ENCODE measurements at places on chromosomes 1 and 21.

DNA sequence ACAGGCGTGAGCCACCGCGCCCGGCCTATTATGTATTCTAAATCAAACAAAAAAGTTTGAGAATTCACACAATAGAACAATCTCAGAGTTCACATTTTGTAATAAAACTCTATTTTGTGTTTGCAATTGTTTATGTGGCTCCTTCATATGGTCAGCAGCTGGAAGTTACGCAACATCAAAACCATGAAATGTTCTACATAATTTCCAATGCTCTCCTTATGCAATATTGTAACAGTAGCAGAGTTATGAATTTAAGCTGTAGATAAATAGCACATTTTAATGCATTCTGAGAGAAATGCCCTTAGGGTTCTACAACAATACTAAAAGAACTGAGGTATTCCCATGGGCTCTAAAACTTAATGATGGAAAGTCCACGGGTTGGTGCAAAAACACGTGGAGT is 62.3 kb upstream of the COL11A1 start:
- DNase-seq: no peak

GRCh38 chr21:31204801-31205200 is 139.3 kb downstream of the TIAM1 start:
- peak; percentile 55 for DNase-seq

- no peak for DNase-seq
Observed at GRCh38 chr1:177444997-177445746, 274.4 kb downstream of the BRINP2 start.

GRCh38 chr1:162717548-162718184 is 72.8 kb upstream of the HSD17B7 start:
- DNase-seq: no peak

DNA sequence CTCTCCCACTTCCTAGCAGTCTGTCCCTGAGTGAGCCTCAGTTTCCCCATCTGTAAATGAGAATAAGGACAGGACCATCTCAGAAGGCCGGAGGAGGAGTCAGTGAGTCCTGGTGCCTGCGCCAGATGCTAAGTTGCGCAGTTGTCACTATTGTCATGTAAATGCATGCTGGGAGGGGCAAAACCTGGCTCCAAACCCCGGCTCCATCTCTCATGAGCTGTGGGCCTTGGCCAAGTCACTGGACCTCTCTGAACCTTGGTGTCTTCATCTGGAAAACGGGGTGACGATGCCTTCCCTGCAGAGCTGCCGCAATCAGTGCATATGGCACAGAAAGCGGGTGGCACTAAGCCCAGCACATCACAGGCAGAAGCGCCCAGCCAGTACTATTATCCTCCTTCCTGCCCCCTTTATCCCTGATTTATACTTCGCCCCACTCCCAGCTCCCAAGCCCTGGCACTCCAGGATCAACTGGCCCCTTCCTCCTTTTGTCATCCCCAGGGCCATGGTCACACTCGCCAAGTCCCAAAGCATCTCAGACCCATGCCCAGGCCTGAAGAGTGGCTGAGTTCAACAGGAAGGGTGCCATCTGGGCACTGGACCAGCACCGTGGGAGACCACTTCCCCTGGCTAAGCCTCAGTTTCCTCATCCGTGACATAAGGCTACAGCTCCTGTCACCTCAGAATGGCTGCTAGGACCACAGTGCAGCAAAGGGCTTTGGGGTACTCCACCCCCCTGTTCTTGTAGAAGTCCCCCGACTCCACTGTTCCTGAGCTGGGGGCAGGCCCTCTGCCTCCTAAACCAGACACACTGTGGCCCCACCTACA is 4.3 kb upstream of the PLEKHG5 start:
- DNase-seq: no peak

DNA sequence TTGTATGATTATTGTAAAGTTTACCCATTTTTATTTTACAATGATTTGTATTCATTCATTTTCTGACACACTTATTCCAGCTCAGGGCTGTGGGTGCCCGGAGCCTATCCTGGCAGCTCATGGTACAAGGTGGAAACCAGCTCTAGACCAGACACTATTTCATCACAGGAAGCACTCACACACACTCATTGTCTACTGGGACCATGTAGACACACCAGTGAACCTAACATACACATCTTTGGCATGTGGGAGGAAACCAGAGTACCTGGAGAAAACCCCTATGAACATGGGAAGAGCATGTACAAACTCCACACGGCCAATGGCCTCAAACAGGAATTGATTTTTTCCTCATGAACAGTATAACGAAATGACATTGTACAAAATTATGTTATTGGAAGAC is 2.4 kb downstream of the DTL start:
- DNase-seq: no peak

DNA sequence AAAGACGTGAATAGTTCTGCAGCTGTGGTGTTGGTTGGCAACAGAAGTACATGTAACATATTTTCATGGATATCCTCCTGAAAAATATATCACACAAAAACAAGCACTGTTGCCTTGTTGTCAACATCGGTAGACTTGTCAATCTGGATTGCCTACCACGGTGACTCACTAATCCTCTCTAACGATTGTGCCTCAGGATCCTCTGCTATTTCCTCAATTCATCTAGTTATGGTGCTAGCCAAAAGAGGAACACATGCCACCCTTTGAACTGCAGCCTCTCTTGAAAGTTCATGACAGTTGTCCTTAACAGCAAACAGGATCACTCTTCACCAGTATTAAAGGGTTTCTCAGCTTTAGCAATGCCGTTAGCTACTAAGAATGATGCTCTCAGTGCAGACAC is 25.7 kb downstream of the RASAL2 start:
- DNase-seq: no peak

DNA sequence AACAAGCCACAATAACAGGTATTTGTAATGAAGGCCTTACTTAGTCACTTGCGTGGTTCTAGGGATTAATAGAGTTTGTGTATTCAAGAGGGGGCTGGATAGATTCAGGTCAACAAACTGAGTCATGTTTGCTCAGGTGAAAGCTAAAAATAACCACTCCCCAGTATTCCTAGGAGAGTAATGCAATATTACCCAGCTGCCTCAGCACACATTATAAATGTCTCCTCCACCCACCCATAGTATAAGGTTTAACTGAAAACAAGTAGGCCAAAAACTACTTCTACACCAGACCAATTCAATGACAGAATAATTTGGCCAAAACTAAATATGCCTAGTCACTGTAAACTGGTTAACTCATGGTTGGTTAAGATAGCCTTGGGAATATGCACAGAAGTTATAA is 34.4 kb downstream of the WLS start:
- DNase-seq: peak; percentile 73

DNA sequence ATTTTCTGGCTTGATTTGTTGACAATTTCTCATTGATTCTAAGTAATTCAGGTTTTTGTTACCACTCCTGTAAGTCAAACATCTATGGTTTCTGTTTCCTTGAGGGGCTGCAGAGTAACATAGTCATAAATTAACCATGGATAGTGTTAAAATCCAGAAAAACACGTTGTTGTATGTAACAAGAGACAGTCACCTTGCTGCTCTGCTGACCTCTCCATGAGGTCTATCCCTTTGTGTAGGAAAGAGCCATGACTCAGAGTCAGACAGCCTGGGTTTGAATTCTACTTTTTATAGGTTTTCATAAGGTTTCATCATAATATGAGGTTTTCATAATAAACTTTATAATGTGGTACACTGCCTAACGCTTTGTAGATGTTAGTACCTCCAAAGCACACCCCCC is 27.6 kb upstream of the NBL1 start:
- DNase-seq: no peak

DNA sequence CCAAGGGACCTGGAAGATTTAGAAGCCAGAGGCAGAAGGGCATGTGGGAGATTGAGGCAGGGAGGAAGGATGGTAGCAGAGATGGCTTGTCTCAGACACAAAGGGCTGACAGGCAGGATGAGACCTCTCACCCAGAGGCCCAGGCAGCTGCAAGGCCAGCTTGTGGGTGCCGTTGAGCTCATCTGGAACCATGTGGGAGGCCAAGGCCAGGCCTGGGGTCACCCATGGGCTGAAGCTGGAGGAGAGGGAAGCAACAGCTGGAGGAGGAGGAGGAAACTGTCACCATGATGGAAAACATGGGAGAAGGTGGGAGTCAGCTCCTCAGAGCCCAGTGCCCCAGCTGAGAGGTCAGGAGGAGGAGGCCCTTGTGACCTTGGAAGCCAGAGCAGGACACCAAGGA is 6.4 kb downstream of the CRABP2 start:
- DNase-seq: no peak

- no peak for DNase-seq
Observed at GRCh38 chr1:92536211-92536979, 49.7 kb upstream of the GFI1 start.

DNA sequence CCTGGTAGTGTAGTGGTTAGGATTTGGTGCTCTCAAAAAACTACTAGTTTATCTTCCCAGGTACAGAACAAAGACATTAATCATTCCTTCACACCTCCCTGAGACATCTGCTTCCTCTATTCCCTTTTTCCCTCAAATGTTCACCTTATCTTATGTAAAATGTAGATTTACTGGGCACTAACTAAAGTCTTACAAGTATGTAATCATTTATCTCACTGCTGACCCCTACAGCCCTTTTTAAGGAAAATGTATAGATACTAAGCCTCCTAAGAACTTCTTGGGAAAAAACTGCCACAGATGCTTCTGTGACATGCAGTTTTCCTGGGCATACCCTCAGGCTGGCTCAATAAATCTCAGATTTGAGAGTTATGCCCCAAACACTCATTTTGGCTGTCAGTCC is 50.8 kb upstream of the NEK7 start:
- no peak for DNase-seq

GRCh38 chr1:243452092-243452491 is 196.3 kb downstream of the SDCCAG8 start:
- no peak for DNase-seq

GRCh38 chr1:53319296-53320101 is 8.4 kb downstream of the LRP8 start:
- DNase-seq: no peak

- DNase-seq: no peak
Observed at GRCh38 chr1:229385853-229386456, 43.1 kb upstream of the CCSAP start.

DNA sequence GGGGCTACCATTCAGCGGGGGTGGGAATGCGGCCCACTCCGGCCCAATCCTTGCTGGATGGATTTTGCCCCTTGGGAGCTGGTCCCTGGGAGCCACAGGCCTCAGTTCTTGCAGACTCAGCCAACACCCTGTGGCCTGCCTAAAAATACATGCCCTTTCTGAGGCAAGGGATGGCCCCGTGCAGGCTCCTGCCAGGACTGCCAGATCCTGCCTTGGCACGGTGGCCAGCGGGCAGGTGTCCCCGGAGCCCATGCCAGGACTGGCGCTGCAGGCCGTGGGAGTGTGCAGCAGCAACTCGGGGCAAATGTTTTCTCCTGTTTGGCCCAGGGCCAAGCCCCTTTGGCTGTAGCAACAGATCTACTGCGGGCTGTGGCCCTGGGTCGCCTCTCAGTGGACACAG is 1.6 kb upstream of the PANK4 start:
- no peak for DNase-seq

DNA sequence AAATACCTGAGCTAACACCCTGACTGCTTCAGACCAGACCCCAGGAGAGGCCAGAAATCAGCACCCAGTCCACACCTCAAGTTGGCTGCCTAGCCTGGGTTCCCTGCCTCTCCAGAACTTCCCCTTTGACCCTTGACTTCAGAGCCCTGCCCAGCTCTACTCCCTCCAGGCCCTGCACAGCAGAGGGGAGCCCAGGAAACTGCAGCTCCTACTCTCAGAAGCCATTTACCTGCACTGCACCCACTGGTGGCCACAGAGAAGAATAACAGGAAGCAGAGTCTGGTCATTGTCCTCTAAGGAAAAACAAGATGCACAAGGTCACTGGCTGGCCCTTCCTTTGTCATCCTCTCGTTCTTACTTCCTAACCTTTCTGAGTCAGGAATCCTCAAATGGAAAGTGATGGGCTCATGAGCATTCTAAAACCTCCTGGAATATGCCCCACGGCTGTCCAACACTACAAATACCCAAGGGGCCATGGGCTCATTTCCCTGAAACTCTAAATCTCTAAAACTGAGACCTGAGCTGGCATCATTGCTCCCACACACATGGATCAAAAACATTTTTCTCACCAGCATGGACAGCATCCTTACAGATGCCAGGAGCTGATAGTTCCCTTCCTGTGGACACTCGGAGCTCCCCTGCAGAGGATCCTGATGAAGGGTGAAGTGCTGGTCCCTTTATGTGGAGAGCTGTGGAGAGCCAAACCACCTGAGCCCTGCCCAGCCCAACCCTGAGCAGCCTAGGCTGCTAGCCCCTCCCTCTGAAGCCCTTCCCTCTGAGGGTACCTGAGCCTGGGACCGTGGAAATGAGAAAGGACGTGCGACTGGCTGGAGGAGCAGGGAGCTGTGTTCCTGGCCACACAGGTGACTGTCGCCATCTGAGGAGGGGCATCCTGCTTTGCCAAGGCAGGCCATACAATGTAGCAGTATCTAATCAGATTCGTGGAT is at the start of gene ITLN2:
Gene ITLN2, minus strand, starts transcription at position 652 of the 947 bp plus-strand sequence. Its CDS starts 68 bp downstream, at position 584.
- peak; percentile 15 for DNase-seq

- DNase-seq: no peak
Observed at GRCh38 chr1:89047734-89048133, 17.3 kb downstream of the GBP1 start.

GRCh38 chr1:75274920-75275506 is 140.8 kb downstream of the LHX8 start:
- no peak for DNase-seq

GRCh38 chr1:41568204-41568603 is 83.7 kb upstream of the EDN2 start:
- no peak for DNase-seq

DNA sequence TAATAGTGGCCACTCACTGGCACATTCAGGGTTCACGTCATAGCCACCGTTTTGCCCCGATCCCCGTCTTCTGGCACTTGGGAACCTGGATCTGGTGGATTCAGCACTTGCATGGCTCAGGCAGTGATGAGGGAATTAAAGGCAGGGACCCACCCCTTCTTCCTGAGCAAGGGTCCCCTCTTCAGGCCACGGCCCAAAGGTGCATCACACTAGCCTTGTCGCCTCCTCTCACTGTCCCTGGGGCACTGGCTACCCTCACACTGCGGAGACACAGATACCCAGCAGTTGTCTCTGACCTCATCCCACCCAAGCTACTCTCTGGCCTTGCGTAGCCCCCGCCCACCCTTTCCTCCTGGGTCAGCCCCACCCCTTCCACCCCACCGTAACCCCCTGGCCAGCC is 19.9 kb upstream of the LDLRAP1 start:
- DNase-seq: no peak

- DNase-seq: peak; percentile 75
Observed at GRCh38 chr1:246724016-246724730, at the start of gene SCCPDH. Gene SCCPDH, plus strand, starts transcription at chr1:246724409. Its CDS starts 14 bp downstream, at chr1:246724423.

DNA sequence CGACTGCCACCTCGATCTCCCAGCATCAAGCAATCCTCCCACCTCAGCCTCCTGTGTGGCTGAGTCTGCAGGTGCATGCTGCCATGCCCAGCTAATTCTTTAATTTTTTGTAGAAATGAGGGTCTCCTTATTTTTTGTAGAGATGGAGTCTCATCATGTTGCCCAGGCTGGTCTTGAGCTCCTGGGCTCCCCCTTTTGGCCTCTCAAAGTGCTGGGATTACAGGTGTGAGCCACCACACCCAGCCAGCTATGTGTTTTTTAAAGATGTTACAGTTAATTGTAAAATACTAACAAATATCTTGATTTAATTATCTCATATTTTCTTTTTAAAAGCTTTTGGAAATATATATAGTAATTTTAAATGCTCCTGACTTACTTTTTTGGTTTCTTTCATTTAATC is 181.3 kb upstream of the DMRTA2 start:
- DNase-seq: no peak
